Naive B cell (primary cell): ENCODE measurements at places on chromosomes 3 and 15. TPM values are rescaled to one million over a fixed set of nuclear protein-coding genes. Genes with fewer than 3 reads are reported as not detected.
A peak's percentile ranks its signal among the peaks of the same experiment; 100 is the strongest.

GRCh38 chr15:79283252-79284048, 928 bp downstream of the ANKRD34C start:
- no peak overlapping the region for H3K27ac ChIP-seq
- peaks cover 60% of the 10 kb centered on the region for H3K27me3 ChIP-seq
- peaks cover 3% of the 10 kb centered on the region for H3K36me3 ChIP-seq
- no peak overlapping the region for H3K4me3 ChIP-seq
- DNase-seq = no peak
- no peaks in the 10 kb centered on the region for H3K4me1 ChIP-seq

- no peaks in the 10 kb centered on the region for H3K27me3 ChIP-seq
- H3K27ac ChIP-seq = no peak overlapping the region
- H3K4me3 ChIP-seq = no peak overlapping the region
- no peaks in the 10 kb centered on the region for H3K36me3 ChIP-seq
- no peaks in the 10 kb centered on the region for H3K4me1 ChIP-seq
- DNase-seq = no peak
Observed at GRCh38 chr3:24952388-24952787, 457.7 kb upstream of the THRB start.

DNA sequence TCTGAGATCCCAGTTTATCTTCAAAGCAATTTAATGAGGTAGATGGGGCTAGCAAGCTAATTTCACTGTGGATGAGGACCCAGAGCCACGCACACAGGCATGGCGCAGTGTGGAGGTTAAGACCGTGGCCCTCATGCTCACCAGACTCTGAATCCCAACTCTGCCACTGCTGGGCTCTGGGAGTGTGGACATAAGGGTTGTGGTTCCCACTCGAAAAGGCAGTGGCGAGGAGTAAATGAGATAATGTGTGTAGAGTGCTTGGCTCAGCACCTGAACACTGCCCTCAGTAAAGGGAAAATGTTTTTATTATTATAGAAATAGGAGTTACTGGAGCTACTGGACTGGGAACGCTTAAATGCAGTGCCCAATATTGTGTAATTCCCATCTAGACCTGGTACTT, 243.5 kb upstream of the TPM1 start:
- no peak for DNase-seq
- no peak overlapping the region for H3K4me3 ChIP-seq
- no peaks in the 10 kb centered on the region for H3K36me3 ChIP-seq
- no peak overlapping the region for H3K27ac ChIP-seq
- peaks cover 28% of the 10 kb centered on the region for H3K27me3 ChIP-seq

DNA sequence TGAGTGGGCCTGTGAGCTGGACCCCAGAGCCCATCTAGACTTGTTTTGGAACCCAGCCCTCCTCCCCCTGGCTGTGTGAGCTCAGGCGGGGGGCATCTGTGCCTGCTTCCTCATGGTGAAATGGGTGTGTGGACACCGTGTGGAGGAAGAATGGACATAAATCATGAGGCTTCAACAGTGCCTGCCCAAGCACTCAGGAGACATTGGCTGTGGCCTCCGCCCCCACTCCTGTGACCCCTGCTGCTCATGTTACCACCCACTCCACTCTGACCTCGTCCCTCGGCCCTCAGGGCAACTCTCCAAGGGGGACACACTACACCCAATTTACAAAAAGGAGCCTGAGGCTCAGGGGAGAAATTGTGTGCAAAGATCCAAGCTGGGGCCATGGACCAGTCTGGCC, 16.6 kb downstream of the TPRA1 start:
- peaks cover 14% of the 10 kb centered on the region for H3K36me3 ChIP-seq
- no peak overlapping the region for H3K4me3 ChIP-seq
- H3K4me1 ChIP-seq = peaks cover 20% of the 10 kb centered on the region
- no peaks in the 10 kb centered on the region for H3K27me3 ChIP-seq
- H3K27ac ChIP-seq = no peak overlapping the region
- DNase-seq = no peak

GRCh38 chr3:32453346-32453745, 49.3 kb downstream of the CMTM6 start:
- peak overlapping the region; percentile 42 for H3K27ac ChIP-seq
- peaks cover 48% of the 10 kb centered on the region for H3K4me1 ChIP-seq
- DNase-seq = no peak
- H3K36me3 ChIP-seq = peaks cover 30% of the 10 kb centered on the region

GRCh38 chr15:31974154-31974794, 56.0 kb upstream of the CHRNA7 start:
- no peaks in the 10 kb centered on the region for H3K36me3 ChIP-seq
- no peak overlapping the region for H3K4me3 ChIP-seq
- no peak overlapping the region for H3K27ac ChIP-seq
- H3K27me3 ChIP-seq = peaks cover 44% of the 10 kb centered on the region
- no peak for DNase-seq
- H3K4me1 ChIP-seq = peaks cover 23% of the 10 kb centered on the region

DNA sequence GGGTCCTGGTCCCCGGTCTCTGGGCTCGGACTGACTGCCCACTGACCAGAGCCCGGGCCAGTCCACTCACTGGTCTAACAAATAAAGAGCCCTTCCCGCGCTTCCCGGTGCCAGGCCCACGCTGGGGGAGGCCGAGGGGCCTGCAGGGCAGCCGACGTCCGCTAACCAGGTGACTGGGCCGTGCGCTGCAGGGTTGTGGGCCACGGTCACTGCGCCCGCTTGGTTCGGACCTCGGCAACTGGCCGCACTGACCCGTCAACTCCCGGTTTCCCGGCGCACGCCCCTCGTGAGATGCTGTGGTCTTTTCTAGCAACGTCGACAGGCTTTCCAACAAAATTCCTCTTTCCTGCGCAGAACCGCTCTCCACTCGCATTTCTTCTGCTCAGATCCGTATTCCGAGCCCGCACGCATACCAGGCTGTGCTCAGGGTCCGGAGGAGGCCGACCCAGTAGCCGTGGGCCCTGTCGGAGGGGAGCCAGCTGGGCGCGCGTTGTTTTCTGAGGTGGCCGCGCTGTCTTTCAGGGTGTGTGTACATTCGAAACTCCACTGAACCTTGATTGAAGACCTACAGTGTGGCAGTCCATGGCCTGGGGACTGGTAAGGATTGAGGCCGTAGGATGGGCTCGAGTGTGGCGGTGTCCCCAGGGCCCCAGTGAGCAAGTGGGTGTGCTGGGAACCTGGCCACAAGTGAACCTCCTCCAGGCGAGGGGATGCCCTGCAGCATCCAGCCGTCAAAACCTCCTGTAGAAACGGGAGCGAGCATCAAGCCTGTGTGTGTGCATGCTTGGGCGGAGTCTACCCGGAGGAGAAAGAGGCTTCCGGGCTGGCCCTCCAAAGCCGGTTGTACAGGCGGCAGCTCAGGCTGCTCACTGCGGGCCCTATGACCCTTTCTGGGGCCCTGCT, 875 bp upstream of the NT5DC2 start:
- H3K4me1 ChIP-seq = peaks cover 50% of the 10 kb centered on the region
- H3K27me3 ChIP-seq = no peaks in the 10 kb centered on the region
- peaks cover 7% of the 10 kb centered on the region for H3K36me3 ChIP-seq
- peak overlapping the region; percentile 92 for H3K4me3 ChIP-seq
- no peak overlapping the region for H3K27ac ChIP-seq
- DNase-seq = no peak

DNA sequence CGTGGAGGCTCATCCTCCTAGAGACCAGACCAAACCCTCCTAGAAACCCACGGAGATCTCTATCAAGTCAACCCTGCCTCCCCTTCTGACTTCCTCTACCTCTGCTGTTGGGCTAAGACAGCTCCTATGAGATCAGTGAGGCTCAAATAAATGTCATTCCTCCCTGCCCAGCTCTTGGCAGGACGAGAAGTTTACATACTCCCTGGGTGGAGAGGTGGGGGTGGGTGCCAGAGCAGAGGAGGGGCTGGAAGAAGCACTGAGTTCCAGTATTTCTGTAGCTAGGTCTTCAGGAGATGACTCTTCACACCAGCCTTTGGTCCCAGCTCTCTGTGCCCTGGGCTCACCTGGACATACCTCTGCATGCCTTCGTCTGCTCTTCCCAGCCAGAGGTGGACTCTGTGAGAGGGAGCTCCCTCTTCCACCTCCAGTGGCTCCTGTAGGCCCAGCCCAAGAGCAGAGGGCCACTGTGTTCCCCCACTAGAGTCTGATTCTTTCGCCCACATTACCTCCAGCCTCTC, 42.4 kb upstream of the TLE3 start:
- H3K36me3 ChIP-seq = peaks cover 6% of the 10 kb centered on the region
- H3K4me3 ChIP-seq = no peak overlapping the region
- peaks cover 21% of the 10 kb centered on the region for H3K4me1 ChIP-seq

DNA sequence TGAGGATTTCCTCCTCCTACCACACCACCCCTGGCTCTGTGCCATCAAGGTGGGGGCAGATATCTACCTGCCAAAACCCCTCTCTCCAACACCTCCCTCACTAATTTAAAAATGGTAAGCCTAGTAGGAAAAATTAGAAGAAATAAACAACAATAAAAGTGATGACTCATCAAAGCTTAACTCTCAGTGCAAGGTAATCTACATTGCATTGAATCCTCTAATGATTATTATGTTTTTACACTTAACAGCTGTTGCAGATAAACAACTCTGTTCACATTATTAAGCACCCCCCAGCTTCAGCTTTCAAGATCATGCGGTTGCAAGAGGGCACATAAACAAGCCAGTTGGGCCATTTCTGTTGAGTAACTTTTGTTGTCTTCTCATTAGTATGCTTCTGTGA, 396.1 kb upstream of the ATP11B start:
- H3K27ac ChIP-seq = no peak overlapping the region
- no peak for DNase-seq
- H3K36me3 ChIP-seq = no peaks in the 10 kb centered on the region
- H3K4me1 ChIP-seq = no peaks in the 10 kb centered on the region
- H3K27me3 ChIP-seq = no peaks in the 10 kb centered on the region
- no peak overlapping the region for H3K4me3 ChIP-seq

DNA sequence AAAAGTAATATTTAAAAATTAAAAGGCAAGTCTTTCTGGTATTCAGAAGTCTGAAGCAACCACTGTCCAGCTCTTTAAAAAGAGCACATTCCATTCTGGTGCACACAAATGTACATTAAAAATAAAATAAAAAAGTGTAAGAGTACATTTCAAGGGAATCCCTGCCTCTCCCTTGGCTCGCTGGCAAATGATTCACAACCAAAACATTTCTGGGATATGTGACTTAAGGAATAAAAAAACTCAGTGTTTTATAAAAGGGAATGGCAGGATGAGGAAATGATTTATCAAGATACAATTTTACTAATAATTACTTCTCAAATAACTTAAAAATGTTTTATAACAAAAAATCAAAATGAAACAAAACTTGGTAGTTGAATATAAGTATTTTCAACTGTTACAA, 23.8 kb upstream of the ANXA2 start:
- no peak overlapping the region for H3K27ac ChIP-seq
- no peak for DNase-seq
- H3K27me3 ChIP-seq = no peaks in the 10 kb centered on the region
- no peak overlapping the region for H3K4me3 ChIP-seq
- no peaks in the 10 kb centered on the region for H3K36me3 ChIP-seq

DNA sequence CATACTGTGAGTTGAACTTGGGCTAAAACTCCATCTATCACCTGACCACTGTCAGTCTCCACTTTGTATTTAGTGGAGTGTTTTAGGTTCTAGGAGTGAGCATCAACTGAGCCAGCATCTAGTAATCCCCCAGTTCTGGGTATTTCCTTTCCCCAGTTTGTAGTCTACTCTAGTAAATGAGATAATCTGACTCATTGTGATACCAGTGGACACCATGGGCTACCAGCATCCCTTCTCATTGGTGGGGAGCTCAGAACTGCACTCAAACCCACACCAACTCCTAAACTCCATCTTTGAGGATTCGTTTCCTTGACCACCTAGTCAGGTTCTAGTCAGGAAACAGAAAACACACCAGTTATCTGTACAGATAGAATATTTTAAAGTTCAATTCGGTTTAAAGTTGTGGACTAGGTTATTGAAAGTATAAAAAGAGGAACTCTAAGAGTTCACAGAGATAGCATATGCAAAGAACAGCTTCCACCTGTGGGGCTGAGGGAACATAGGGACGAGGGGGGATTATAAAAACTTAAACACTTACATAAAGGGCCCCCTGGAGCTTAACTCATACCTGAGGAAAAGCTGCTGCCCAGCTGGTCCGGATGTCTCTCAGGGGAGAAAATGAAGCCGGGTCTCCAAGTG, 36.0 kb downstream of the LEO1 start:
- peak overlapping the region; percentile 48 for H3K27ac ChIP-seq
- H3K4me1 ChIP-seq = peaks cover 21% of the 10 kb centered on the region
- DNase-seq = peak; percentile 15

DNA sequence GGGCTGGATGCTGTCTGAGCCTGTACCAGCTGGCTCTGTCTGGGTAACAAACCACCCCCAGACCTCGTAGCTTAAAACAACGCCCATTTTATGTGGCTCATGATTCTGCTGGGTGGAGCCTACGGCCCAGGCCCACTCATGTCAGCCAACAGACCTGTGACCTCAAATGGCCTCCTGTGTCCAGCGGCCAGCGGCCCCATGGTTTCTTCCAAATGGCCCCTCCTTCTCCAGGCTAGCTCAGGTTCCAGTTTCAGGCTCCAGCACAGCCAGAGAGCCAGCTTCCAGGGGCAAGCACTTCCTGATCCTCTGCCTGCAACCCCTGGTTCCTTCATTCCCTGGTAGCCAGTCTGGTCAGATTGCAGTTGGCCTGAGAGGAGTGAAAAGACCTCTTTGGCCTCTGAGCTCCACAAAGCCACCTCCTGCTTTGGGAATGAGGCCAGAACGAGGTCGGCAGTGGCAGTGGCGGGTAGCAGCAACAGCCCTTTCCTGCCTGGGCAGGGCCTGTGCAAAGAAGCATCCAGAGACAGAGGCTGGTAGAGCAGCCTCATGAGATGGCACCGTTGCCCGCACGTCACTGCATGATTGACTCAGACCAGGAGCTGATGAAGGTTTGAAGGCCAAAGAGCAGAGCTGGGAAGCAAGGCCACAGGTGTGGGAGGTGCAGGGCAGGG, 21.0 kb upstream of the PLXNA1 start:
- DNase-seq = no peak
- no peaks in the 10 kb centered on the region for H3K36me3 ChIP-seq
- no peak overlapping the region for H3K27ac ChIP-seq
- peaks cover 21% of the 10 kb centered on the region for H3K27me3 ChIP-seq

DNA sequence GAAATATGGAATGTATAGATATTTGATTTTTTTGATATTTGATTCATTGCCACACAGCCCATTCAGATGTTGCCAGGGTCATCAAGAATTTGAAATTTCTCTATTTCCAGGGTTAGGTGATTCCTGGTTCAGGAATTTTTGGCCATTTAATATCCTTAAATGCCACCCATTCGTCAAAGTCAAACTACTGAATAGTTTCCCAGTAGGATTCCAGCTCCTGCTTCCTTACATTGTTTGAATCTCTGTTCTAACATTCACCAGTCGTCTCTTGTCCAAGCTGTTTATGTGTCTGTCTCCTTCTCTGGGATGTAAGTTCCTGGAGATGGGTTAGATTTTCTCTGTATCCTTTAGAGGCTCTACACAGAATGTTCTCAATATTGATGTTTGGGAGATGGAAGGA, 124.9 kb upstream of the TLE3 start:
- DNase-seq = no peak
- no peak overlapping the region for H3K27ac ChIP-seq
- no peaks in the 10 kb centered on the region for H3K27me3 ChIP-seq
- peaks cover 21% of the 10 kb centered on the region for H3K4me1 ChIP-seq

TKT gene
- polyA plus RNA-seq = 43.9 TPM

UACA gene
- polyA plus RNA-seq = 9.1 TPM
